ENCODE measurements at places on chromosomes 3 and 15.
A peak's percentile ranks its signal among the peaks of the same experiment; 100 is the strongest.

- DNase-seq: peak; percentile 11
Measured at GRCh38 chr3:128922804-128923459, 43.5 kb downstream of the ACAD9 start.

DNA sequence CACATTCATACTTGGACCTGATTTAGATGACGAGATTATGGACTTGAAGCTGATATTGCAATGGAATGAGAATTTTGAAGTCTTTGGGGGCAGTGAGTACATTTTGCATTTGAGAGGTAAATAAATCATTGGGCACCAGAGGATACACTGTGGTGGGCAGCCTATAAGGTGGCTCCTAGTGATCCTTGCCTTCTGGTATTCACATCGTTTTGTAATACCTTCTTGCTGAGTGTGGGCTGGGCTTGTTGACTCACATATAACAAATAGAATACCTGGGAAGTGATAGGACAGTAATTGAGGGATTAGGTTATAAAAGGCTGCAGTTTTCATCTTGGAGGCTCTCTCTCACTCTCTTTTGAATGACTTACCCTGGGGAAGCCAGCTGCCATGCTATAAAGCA lies 605.5 kb upstream of the KCNMB2 start:
- no peak for DNase-seq

- DNase-seq: no peak
Measured at GRCh38 chr3:170689296-170689829, 103.5 kb upstream of the SLC7A14 start.

- DNase-seq: no peak
Measured at GRCh38 chr3:132009241-132009640, 25.6 kb downstream of the CPNE4 start.

- DNase-seq: no peak
Measured at GRCh38 chr15:96700555-96700954, 370.1 kb downstream of the NR2F2 start.

DNA sequence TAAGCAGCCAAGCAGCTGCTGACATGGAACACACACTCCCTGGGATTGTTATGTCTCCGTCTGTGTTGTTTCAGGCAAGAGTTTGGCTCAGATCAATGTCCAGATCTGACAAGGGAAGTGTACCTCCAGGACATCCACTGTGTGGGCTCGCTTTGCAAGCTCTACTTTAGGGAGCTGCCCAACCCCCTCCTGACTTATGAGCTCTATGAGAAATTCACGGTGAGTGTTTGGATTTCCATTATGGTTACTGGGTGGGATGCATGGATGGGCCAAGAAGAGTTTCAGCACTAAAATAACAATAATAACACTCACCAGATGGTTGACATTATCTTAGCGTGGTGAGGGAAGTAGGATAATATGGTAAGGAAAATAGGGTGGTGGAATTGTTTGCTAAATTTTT lies 74.1 kb downstream of the ARHGAP31 start:
- DNase-seq: no peak

DNA sequence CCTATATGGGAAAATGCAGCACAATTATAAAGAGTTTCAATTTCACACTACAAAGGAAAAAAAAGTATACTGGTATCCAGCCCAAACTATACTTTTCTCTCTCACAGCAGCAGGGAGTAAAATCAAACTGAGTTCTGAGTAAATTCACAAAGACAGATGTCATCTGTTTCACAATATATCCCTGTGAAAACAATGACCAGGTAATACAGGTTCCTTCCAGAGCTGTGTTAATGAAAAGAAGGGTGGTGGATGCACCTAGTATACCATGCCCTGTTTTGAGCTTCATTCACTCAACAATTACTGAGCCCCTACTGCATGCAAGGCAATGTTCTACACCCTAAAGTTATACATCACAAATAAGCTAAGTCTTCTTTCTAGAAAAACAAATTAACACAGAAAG lies 108.5 kb downstream of the TJP1 start:
- DNase-seq: no peak

DNA sequence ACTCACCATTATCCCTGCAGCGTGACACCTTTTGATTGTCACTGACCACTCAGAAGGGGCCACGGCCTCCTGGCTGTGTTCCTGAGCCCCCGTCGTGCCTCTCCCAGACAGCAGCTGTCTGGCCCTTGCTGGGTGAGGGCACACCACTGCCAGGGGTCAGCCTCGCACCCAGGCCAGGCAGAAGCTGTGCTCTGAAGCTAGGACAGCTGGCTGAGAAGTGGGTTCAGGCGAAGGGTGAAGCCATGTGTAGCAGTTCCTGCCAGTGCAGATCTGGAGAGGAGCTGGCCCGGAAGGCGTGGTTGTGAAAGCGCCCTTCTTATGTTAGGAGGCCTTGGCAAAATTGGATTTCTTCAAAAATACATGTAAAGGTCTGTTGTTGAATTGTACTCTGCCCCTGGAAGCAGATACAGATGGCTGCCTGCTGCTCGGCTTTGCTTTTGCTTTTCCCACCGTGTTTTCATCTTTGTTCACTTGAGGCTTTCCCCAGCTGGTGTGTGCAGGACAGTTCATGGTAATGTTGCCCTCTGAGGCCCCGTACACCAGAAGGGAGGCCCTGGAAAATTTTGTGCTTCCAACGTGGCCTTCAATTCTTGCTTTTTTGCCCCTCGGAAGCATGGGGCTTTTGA lies 49.1 kb downstream of the KLHL25 start:
- no peak for DNase-seq

DNA sequence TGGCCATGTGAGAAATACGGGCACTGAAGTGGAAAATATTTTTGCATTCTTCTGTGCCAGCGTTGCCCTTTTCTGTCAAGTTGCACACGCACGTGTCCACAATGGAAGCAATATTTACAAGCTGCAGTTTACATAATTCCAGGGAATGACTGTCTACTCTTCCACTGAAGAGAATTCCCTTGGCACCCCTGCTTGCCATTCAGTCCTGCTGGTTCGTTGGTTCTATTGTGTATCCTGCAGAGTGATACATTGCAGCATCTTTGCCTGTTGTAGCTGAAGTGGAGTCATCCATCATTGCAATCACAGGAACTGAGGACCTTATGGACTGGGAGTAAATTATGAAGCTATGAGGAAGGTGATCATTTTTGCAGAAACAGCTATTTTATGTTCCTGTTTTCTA lies 759.4 kb downstream of the ROBO2 start:
- no peak for DNase-seq

- DNase-seq: no peak
Measured at GRCh38 chr3:73461547-73461946, 163.2 kb downstream of the PDZRN3 start.

GRCh38 chr15:31437686-31438085 lies 111.1 kb downstream of the KLF13 start:
- no peak for DNase-seq
